Central memory CD4-positive, alpha-beta T cell (primary cell): ENCODE measurements at places on chromosomes 4 and X.

GRCh38 chrX:49271341-49271740 lies 1.7 kb downstream of the PPP1R3F start:
- no peak for DNase-seq

GRCh38 chr4:185246453-185246852 lies 37.1 kb downstream of the SNX25 start:
- no peak for DNase-seq

GRCh38 chr4:174408841-174409552 lies 113.3 kb downstream of the HPGD start:
- no peak for DNase-seq

- DNase-seq = no peak
These were observed 72.2 kb upstream of the PPP3CA start for GRCh38 chr4:101419336-101420135.

- no peak for DNase-seq
These were observed 36.7 kb downstream of the CCSER1 start for GRCh38 chr4:90163872-90164271.
